Mesenchymal stem cell (in vitro differentiated cells and primary cell): ENCODE measurements at places on chromosomes 16 and 17.

GRCh38 chr16:11093572-11094074 is 149.3 kb downstream of the CLEC16A start:
- peaks cover 21% of the 10 kb centered on the region for H3K4me1 ChIP-seq
- no peak overlapping the region for H3K4me3 ChIP-seq
- H3K27ac ChIP-seq: no peak overlapping the region
- no peaks in the 10 kb centered on the region for H3K27me3 ChIP-seq
- no peak for DNase-seq

- no peak for DNase-seq
- H3K27ac ChIP-seq: no peak overlapping the region
- H3K36me3 ChIP-seq: peaks cover 85% of the 10 kb centered on the region
- no peaks in the 10 kb centered on the region for H3K27me3 ChIP-seq
- H3K4me1 ChIP-seq: no peaks in the 10 kb centered on the region
Observed at GRCh38 chr17:67725373-67725791, 7.6 kb downstream of the NOL11 start.

DNA sequence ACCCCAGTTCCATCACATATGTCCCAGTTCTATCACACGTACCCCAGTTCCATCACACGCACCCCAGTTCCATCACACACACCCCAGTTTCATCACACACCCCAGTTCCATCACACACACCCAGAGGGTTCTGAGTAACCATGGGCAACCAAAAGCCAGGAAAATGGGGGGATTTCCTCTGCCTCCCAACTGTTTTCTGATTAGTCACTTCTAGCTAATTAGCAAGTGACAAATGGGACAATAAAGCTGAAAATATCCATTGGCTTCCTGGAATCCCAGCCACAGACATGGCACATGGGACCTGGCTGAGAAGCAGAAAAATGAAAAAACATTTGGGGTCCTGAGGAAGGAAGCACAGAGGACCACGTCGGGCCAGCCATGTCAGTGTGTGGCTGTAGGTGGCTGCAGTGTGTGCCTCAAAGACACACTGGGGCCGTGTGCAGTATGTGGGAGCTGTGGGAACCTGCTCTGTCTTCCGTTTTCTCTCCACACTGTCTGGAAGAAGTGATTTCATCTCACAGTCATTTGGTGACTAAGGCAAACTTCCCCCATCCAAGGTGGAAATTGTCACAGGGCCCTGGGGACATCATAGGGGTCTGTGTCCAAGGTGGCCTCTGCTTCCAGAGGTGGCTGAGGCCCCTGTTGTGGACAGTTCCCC is 106.7 kb downstream of the CMIP start:
- no peak overlapping the region for H3K4me3 ChIP-seq
- no peaks in the 10 kb centered on the region for H3K27me3 ChIP-seq
- peak; percentile 80 for DNase-seq
- no peak overlapping the region for H3K27ac ChIP-seq
- H3K36me3 ChIP-seq: no peaks in the 10 kb centered on the region

- peaks cover 59% of the 10 kb centered on the region for H3K27me3 ChIP-seq
- H3K4me3 ChIP-seq: no peak overlapping the region
- no peaks in the 10 kb centered on the region for H3K36me3 ChIP-seq
Observed at GRCh38 chr17:45703348-45703747, 80.8 kb upstream of the CRHR1 start.

DNA sequence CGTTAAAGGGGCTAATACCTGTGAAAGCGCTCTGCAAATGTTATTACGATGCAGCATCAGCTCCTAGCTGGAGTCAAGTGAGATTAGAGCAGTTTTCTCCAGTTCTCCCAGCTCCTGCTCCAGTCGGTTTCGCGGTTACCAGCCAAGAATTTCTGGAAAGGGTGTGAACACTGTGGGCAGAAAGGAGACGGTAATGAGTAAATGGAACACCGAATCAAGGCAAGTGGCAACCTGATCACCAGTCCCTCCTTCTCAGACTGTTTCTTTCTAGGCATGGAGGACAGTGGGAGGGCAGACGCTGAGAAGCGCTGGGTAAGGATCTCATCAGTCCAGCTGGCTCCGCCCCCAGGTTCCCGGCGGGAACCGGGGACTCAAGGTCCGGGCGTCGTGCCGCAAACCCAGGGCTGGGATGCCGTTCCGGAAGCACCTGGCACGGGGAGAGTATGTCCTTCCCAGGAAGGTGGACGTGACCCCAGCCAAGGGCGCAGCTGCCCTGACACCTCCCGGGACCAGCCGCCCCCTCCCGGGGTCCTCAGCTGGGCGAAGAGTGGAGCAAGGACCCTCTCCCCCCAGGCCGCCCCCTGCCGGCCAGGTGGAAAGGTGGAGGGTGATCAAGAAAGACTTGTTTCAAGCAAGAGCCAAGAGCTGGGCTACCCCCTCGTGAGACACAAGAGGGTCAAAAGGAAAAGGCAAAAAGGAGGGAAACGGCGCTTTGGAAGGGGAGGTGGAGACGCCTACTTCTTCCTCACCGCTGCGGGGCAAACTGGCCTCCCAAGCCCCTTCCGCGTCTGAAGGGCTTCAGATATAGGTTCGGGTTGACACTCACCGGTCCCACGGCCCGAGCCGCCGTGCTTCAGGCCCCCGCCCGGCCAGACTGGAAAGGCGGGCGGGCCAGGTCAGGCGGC is 481 bp downstream of the MYO19 start:
- H3K4me1 ChIP-seq: peaks cover 6% of the 10 kb centered on the region
- no peaks in the 10 kb centered on the region for H3K27me3 ChIP-seq
- peak overlapping the region; percentile 58 for H3K27ac ChIP-seq
- peaks cover 49% of the 10 kb centered on the region for H3K36me3 ChIP-seq

DNA sequence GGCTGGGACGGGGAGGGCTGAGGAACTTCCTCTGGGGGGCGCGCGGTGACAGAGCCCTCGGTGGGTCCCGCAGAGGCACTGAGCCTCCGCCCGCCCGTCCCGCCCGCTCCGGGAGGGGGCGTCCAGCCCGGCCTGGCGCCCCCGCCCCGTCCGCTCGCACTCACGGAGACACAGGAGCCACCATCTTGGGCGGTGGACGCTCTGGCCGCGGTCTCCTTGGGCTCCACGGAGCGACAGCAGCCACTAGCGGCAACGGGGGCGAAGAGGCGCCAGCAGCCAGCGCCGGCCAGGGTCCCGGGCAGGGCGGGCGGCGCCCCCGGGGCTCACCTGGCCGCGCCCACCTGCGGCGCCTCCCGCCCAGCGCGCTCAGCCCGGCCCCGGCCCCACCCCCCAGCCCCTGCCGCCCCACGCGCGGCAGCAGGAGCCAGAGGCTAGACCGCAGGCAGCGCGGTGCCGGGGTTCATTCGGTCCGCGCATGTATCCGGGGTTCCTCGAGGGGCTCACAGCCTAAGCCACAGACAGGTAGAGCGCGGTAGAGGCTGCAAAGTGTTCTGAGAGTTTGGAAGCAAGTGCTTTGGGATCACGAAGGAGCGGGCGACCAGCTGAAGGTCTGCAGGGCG is at the start of gene C17orf113:
Gene C17orf113 (minus strand): TSS at position 209 of the 620 bp plus-strand sequence. CDS start 7,225 bp downstream, outside the sequence.
- H3K4me3 ChIP-seq: peak within 1 kb of the TSS; percentile 53
- DNase-seq: peak; percentile 49
- H3K27me3 ChIP-seq: peaks cover 59% of the 10 kb centered on the region
- no peaks in the 10 kb centered on the region for H3K36me3 ChIP-seq

- peaks cover 7% of the 10 kb centered on the region for H3K4me1 ChIP-seq
- no peak overlapping the region for H3K4me3 ChIP-seq
- H3K27me3 ChIP-seq: no peaks in the 10 kb centered on the region
- H3K27ac ChIP-seq: no peak overlapping the region
Observed at GRCh38 chr16:69479775-69480174, 55.4 kb downstream of the CYB5B start.

GRCh38 chr16:86414991-86415740 is 95.2 kb upstream of the FOXF1 start:
- H3K4me1 ChIP-seq: no peaks in the 10 kb centered on the region
- H3K27ac ChIP-seq: no peak overlapping the region
- H3K4me3 ChIP-seq: no peak overlapping the region

DNA sequence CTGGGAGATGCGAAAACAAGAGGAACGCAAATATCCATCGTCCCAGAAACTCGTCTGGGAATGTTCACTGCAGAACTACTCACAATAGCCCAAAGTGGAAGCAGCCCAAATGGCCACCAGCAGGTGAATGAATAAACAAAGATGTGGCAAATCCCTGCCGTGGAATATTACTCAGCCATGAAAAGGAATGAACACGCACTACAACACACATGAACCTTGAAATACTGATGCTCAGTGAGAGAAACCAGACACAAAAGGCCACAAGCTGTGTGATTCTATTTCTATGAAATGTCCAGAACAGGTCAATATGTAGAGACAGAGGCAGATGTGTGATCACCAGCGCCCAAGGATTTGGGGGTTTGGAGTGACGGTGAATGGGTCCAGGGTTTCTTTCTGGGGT is 169.8 kb downstream of the IRF8 start:
- H3K4me1 ChIP-seq: peaks cover 1% of the 10 kb centered on the region
- no peak overlapping the region for H3K27ac ChIP-seq
- H3K4me3 ChIP-seq: no peak overlapping the region
- DNase-seq: no peak

GRCh38 chr16:75208242-75208825 is 1.4 kb upstream of the CTRB2 start:
- H3K27me3 ChIP-seq: peaks cover 14% of the 10 kb centered on the region
- H3K4me3 ChIP-seq: no peak overlapping the region
- H3K27ac ChIP-seq: no peak overlapping the region
- peaks cover 11% of the 10 kb centered on the region for H3K4me1 ChIP-seq
- no peaks in the 10 kb centered on the region for H3K36me3 ChIP-seq

GRCh38 chr17:36949461-36949927 is 740 bp downstream of the AATF start:
- H3K4me1 ChIP-seq: peaks cover 6% of the 10 kb centered on the region
- H3K36me3 ChIP-seq: peaks cover 8% of the 10 kb centered on the region
- H3K27ac ChIP-seq: peak overlapping the region; percentile 83
- peak overlapping the region; percentile 96 for H3K4me3 ChIP-seq
- peaks cover 37% of the 10 kb centered on the region for H3K27me3 ChIP-seq

DNA sequence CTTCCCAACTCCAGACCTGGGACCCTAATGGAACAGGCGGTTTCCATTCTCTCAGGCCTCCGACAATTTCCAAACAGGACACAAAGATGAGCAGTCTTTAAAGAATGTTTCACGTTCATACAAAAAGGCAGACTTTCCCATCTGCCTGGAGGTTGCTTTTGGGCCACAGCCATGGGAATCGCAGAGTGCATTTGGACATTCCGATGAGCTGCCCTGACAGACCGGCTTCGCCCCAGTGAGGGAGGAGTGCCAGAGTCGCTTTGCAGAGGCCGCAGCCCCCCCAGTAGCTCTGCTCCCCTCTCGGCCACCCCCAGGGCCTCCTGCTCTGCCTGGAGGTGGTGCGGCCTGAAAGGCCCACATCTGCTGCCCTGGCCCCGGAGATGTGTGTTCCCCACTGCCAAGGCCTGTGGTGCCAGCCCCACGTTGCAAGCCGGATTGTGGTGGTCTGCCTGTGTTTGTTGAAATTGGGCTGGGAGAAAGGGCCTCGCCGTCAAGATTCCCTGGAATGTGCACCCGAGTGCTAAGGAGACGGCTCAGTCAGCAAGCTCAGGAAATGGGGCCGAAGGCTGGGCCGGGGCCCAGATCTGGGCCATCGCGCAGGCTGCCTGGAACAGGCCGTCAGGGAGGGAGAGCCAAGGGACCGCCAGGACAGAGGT is 89.8 kb downstream of the C16orf95 start:
- peak; percentile 82 for DNase-seq
- H3K36me3 ChIP-seq: no peaks in the 10 kb centered on the region
- H3K4me3 ChIP-seq: no peak overlapping the region

GRCh38 chr17:21510686-21511362 is 134.7 kb downstream of the KCNJ12 start:
- peak; percentile 2 for DNase-seq
- peaks cover 39% of the 10 kb centered on the region for H3K27me3 ChIP-seq
- no peaks in the 10 kb centered on the region for H3K36me3 ChIP-seq
- no peak overlapping the region for H3K4me3 ChIP-seq

DNA sequence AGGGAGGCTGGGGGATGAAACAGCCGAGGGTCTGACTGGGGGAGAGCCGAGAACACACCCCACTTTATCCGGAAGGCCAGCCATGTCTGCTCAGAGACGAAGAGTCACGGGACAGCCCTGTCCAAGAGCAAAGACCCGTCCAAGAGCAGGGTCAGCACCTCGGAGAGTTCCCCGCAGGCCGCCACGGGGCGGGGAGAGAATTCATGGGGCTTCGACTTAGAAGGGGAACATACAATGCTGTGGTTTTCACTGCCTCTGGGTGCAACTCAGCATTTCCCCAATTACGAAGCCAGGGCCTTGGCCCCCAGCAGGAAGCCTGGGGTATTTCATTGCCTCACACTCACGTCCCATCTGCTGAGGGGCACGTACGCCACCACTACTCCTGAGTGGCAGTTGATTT is 59.3 kb downstream of the JPH3 start:
- H3K4me3 ChIP-seq: no peak overlapping the region
- peaks cover 22% of the 10 kb centered on the region for H3K27me3 ChIP-seq
- DNase-seq: peak; percentile 51

DNA sequence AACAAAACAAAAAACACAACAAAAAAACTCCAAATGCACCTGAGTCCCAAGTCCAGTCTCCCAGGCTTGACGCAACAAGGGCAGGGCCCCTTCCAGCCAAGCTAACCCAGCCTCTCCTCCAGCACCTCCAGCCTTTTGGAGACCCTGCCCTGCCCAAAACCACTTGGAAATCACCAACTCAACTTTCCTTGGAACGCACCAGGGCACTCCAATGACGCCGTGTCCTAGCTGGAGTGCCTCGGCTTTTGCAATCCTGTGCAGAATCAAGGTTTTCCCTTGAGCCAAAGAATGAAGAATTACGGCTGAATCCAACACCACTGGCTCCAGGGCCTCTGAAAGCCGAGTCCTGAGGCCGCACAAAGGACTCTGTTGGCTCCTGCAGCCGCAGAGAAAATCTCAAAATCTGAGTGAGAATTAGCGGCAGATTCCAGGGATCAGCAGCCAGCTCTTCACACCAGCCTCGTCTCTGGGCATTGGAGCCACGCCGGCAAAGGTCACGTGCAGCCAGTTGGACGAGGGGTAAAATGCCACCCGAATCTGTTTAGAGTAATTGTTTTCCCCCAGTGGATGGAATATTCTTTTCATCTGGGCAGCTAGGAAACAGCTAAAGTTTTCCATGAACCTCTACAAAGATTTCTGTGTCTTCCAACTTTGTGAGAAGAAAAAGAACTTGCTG is 9.7 kb upstream of the BAIAP2 start:
- H3K36me3 ChIP-seq: no peaks in the 10 kb centered on the region
- no peak for DNase-seq
- H3K27me3 ChIP-seq: peaks cover 16% of the 10 kb centered on the region
- peaks cover 14% of the 10 kb centered on the region for H3K4me1 ChIP-seq
- H3K4me3 ChIP-seq: no peak overlapping the region

DNA sequence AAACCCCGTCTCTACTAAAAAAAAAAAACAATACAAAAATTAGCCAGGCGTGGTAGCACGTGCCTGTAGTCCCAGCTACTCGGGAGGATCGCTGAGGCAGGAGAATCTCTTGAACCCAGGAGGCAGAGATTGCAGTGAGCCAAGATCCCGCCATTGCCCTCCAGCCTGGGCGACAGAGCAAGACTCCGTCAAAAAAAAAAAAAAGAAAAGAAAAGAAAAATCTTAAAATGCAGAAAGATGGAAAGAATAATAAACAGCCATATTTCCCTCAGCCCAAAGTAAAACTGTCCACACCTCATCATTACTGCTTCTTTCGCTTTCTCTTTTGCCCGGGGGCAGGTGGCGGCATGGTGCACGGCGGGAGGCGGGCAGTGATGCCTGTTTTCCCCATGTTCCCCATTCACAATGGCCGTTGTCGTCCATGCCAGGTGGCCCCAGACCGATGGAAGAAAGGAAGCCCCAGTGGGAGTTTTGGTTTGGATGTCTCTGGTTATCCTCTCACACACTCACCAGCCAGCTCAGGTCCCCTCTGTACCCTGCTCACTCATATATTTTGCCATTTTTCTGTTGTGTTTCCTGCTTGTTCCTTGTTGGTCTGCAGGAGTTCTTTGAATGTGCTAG is 37.0 kb upstream of the PEMT start:
- no peak overlapping the region for H3K4me3 ChIP-seq
- H3K27me3 ChIP-seq: peaks cover 18% of the 10 kb centered on the region
- no peaks in the 10 kb centered on the region for H3K36me3 ChIP-seq
- H3K4me1 ChIP-seq: peaks cover 12% of the 10 kb centered on the region
- H3K27ac ChIP-seq: no peak overlapping the region
- DNase-seq: no peak
